ENCODE measurements at places on chromosomes 16 and 17. TPM values are rescaled to one million over a fixed set of nuclear protein-coding genes. Genes with fewer than 3 reads are reported as not detected.

GRCh38 chr16:10465821-10466220, 80.0 kb downstream of the ATF7IP2 start:
- no peak for DNase-seq

- DNase-seq = no peak
Measured at GRCh38 chr16:50265260-50265659, 1.1 kb upstream of the ADCY7 start.

GRCh38 chr16:23788685-23789084, 33.9 kb downstream of the CHP2 start:
- no peak for DNase-seq

The VMO1 gene
- polyA plus RNA-seq = 9.1 TPM

The ALOX15 gene
- 0.03 TPM for polyA plus RNA-seq

Data from liver (tissue), 10 donors.